ENCODE measurements at places on chromosomes 4 and X.

DNA sequence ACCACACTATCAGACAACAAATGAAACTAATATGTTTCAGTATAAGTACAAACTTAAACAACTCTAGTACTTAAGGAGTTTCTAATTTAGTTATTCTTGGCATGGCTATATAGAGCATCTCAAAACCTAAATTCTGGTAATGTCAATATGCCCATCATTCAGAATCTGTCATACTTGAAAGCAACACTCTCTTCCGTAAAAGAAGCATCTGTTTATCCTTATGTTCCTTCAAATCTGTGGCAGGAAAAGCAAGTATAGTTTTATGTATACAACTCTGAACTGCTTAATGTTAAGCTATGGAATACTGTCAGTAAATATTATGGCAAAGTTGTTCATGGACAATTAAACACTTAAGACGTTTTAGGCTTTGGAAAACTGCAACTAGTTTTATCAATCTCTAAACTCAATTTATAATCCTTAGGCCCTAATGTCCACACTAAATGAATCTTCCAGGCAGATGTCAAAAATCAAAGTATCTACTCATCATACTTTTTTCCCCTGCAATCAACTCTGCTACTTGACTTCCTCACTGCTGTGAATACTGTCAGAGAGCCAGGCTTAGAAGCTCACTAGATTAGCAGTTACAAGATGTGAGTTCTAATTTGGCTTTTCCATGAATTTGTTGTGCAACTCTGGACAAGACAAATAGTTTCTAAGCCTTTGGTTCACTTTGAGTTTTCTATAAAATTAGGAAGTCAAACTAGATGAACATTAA lies 109.4 kb downstream of the SCLT1 start:
- DNase-seq: no peak

DNA sequence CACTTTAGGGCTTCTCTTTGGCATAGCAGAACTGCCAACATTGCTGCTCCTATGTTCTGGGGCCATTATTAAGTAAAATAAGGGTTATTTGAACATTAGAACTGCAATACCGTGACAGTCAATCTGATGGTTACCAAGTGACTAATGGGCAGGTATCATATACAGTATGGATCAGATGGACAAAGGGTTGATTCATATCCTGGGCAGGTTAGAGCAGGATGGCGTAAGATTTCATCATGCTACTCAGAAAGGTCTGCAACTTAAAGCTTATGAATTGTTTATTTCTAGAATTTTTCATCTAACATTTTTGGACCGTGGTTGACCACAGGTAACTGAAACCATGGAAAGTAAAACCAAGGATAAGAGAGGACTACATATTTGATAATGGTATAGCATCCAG lies 40.9 kb downstream of the BRCC3 start:
- no peak for DNase-seq

DNA sequence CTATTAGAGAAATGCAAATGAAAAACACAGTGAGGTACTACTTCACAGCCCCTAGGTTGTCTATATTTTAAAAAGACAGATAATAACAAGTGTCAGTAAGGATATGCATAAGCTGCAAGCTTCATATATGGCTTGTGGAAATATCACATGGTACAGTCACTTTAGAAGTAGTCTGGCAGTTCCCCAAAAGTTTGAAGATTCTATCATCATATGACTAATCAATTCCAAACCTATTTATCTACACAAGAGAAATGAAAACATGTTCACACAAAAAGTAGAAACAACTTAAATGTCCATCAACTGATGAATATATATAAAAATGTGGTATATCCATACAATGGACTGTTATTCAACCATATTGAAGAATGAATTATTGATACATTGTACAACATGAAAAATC lies 185.8 kb upstream of the STK26 start:
- no peak for DNase-seq

DNA sequence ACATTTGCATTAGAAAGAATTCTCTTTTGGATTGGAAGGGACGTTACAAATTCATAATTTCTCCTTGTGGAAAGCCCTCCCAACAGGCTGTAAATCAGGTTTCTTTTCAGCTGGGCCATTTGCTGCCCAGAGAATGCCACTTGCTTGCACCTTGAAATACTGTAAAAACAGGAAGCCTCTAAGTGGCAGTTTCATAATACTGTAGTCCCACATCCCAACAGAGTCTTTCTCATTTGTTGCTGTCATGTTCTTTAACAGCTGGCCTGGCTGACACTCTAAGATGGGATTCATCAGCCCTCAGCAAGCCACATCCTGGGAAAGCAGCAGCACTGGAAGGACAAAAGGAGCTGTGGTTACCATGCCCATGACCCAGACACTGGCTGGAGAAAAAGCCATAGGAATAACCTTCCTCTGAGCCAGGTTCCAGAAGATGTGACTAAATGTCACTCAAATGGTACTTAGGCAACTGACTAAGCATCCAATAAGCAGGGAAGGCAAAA lies 221.9 kb upstream of the MBNL3 start:
- DNase-seq: no peak

GRCh38 chr4:73409012-73409862 lies 5.2 kb downstream of the ALB start:
- DNase-seq: no peak

- no peak for DNase-seq
Measured at GRCh38 chr4:157824021-157824420, 348.8 kb downstream of the GASK1B start.

DNA sequence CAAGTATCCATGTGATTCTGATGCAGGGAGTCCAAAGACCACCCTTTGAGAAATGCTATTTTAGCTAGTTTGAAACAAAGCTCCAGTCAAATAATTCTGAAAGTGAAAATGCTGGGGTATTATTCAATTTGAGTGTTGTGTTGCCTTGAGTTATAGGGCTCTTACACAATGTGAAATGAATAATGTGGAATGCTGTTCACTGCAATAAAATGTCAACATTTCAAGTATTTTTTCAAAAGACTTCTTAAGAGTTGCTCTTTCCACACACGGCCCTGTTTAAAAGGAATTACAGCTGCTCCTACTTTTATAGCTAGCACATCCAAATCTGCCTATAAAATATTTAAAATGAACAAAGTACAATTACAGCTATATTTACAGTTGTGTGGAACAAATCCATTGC lies 27.5 kb upstream of the PLS3 start:
- no peak for DNase-seq

DNA sequence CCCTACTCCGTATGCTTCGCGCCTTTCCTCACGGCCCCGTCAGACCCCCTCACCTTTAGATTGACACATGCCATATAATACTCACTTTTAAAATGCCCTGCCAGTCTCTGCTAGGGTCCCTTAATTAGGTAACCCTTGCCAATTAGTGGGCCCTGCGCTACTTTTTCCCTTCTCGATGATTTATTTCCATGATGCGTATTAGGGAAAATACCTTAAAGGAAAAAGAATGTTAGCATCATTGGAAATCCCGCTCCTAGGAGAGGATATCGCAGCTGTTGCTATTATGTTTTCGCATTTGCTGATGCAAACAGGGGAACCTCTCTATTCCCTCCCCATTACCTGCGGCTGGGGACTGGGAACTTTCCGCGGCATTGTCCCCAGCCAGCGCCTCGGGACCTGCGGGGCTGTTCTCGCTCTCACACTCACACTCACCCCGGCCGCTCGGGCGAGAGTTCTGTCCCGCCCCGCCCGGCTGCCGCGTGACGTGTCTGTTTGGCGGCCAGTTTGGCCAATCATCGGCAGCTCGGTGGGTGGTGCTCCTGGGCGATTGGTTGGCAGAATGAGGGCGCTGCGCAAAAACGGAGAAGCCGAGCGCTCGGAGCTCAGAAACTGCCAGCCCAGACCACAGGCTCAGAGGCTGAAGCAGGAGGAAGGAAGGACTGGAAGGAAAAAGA lies at the start of gene PCDH10:
TSS of gene PCDH10 (plus strand) at position 605 of the 674 bp plus-strand sequence. CDS start 847 bp downstream, outside the sequence.
- DNase-seq: no peak

DNA sequence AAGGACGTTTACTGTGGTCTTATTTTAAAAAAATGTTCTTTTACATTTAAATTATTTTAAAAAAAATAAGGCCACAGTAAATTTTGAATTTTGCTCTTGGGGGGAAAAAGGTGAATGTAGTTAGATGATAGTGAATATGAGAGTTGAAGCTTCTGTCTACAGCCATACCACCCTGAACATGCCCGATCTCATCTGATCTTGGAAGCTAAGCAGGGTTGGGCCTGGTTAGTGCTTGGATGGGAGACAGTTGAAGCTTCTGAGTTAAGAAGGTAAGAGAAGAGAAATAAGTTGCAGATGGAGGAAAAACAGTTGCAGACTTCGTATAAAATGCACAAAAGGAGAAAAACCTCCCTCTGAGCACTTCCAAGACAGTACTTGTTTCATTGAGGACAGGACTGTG lies 115.6 kb upstream of the NR3C2 start:
- DNase-seq: no peak

GRCh38 chrX:8783097-8783713 lies 18.0 kb downstream of the FAM9A start:
- no peak for DNase-seq

GRCh38 chr4:6268650-6269615 lies 717 bp upstream of the WFS1 start:
- DNase-seq: no peak

- DNase-seq: no peak
Measured at GRCh38 chr4:7197910-7198309, 5.6 kb downstream of the SORCS2 start.

GRCh38 chr4:151719956-151720334 lies 40.9 kb downstream of the GATB start:
- no peak for DNase-seq

DNA sequence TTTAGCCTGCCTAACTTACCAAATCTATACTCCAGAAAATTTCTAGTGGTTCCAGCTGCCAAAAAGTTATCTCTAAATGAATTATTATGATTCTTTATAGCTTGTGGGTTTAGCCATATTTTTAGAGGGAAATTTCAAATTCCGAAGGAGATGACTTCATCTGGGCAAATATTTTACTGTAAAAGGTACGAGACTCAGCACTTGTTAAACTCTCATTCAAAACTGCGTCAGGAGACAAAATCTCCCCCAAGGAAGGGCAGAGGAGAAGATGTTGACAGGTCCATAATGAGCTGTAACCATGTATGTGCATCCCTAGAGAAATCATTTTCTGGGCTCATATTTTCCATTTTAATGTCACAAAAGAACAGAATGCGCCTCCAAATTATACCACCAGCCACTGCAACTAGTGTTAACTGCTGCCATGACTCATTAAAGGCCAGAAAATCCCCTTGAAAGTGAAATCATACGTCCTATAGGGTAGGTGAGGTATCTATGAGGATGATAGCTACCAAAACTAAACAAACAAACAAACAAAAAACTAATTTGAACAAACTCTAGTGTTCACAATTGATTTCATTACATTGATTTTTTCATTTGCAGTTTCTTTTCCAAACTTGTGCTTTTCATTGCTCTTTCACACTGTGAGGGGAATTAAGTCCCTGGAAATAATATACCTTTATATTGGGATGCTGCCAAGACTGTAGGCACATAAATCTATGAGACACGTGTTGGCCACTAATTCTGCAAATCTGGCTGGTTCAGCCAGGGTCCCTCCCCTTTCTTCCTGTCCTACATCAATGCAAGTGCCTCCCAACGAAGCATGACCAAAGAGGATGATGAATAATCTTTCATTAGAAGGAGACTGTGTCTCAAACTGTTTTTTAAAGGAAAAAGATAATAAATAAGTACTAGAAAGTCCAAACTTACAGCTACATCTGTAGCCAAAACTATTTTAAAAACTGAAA lies 85.8 kb downstream of the ARHGAP6 start:
- DNase-seq: no peak

- DNase-seq: no peak
Measured at GRCh38 chr4:170698334-170698733, 608.6 kb upstream of the AADAT start.

- no peak for DNase-seq
Measured at GRCh38 chr4:83263106-83263505, 21.5 kb downstream of the COQ2 start.

DNA sequence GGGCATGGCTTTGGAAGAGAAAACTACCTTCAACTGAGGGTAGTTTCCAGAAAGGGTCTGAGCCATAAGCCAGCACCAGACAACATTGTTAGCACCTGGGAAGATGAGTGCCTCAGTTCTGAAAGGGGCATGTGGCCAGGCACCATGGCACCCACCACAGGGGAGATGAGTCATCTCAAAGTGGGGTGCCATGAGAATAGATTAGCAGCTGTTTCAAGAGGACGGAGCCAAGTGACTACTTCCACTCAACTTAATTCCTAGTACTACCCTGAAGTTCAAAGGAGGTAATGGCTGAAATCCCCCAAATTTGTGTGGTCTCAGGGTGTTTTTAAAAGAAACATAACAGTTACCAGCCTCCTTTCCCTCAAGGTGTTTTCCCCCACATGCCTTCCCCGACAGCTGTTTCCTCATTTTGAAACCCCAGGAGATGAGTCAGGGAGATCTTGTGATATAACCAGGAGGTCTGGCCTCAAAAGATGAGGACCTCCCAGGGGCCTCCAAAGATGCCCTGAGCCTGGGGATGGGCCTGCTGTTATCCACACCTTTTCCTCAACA lies 27.8 kb upstream of the FTHL17 start:
- DNase-seq: no peak

- DNase-seq: no peak
Measured at GRCh38 chrX:136344320-136344719, 43.6 kb downstream of the ADGRG4 start.

- DNase-seq: no peak
Measured at GRCh38 chrX:65644621-65645289, 22.7 kb upstream of the MSN start.

DNA sequence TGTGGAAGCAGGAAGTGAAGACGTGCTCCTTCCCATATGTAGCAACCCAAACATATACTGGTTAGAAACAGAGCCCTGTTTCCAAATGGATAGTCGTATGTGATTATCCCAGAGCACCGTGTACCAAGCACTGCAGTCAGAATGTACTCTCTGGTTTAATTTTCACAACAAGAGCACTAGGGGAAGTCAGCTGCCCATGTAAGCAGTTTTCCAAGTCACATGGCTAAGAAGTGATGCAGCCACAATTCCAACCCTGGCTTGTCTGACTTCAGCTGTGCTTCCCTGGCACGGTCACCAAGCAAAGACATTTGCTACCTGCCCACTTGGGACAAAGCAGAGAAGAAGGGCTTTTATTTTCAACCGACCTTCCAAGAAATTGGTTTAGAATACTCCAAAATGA lies 28.2 kb upstream of the CEP135 start:
- DNase-seq: no peak

DNA sequence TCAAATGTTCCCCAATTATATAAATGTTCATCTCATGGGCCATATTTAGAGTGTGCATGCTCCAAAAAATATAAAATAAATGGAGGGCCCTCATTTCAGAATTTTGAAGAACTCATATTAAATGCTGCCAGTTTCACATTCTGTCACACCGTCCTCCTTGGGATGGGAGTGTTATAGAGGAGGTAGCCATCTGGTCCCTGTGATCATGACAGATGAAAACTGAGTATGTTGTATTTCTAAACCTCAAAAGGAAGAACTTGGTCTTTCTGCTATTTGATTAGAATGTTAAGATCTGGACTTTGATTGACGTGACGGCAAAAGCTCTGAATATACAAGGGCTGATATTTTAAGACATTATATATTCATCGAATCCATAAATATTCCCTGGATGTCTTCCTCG lies 308.0 kb downstream of the RAPGEF2 start:
- no peak for DNase-seq

Data from cerebellar nuclear complex (tissue), 1 donor.